Effector memory CD4-positive, alpha-beta T cell (primary cell): ENCODE measurements at places on chromosomes 1 and 21.

- DNase-seq = no peak
Measured at GRCh38 chr1:11581445-11581991, 72.7 kb downstream of the FBXO2 start.

DNA sequence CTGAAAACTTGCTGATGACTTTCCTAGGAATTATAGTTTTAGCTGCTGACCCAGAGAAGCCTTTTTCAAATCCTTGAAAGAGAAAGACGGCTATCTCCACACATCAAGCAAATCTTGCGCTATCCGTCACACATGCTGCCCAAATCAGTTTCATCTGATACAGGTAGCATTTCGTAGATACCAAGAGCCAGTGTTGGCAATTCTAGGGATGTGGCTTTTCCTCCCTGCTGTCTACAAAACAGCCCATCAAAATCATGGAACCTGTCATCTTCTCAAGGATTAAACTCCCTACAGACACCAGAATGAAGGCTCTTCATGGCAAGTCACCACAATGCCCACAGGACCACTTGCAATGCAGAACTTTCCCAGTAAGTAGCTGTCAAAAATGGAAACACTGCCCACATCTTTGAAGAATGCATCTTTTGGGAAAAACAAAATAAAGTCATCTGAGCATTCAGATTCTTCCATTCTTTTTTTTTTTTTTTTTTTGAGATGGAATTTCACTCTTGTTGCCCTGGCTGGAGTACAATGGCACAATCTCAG, 10.4 kb downstream of the STX6 start:
- no peak for DNase-seq

DNA sequence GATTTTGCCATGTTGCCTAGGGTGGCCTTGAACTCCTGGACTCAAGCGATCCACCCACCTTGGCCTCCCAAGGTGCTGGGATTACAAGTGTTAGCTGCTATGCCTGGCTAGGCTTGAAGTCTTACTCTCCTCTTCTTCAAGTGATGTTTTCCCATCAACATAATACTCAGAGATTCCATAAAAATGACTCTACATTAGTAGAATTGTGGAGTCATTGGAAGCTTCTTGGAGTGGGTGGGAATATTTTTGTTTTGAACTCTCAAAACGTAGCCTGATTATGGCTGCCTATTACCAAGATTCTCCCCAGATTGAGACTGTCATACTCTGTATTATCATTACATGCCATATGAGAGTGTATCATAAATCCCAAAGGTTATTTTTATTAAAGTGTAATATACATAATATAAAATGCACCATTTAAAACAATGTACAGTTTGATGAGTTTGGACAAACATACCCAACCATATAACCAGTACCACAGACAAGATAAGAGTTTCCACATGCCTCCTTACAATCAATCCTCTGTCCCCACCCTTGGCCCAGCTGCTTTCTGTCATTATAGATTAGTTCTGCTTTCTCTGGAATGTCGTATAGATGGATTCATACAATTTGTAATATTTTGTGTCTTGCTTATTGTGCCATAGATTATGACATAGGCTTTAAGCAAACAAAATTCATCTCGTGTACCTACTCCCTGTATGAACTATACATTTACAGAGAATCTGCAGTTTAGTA, 8.0 kb upstream of the DNM3 start:
- DNase-seq = no peak

- peak; percentile 39 for DNase-seq
Measured at GRCh38 chr1:10693497-10694273, 102.8 kb downstream of the CASZ1 start.

GRCh38 chr1:51491166-51491981, 27.7 kb downstream of the EPS15 start:
- no peak for DNase-seq

GRCh38 chr1:55981010-55981650, 598.2 kb downstream of the PLPP3 start:
- DNase-seq = no peak

DNA sequence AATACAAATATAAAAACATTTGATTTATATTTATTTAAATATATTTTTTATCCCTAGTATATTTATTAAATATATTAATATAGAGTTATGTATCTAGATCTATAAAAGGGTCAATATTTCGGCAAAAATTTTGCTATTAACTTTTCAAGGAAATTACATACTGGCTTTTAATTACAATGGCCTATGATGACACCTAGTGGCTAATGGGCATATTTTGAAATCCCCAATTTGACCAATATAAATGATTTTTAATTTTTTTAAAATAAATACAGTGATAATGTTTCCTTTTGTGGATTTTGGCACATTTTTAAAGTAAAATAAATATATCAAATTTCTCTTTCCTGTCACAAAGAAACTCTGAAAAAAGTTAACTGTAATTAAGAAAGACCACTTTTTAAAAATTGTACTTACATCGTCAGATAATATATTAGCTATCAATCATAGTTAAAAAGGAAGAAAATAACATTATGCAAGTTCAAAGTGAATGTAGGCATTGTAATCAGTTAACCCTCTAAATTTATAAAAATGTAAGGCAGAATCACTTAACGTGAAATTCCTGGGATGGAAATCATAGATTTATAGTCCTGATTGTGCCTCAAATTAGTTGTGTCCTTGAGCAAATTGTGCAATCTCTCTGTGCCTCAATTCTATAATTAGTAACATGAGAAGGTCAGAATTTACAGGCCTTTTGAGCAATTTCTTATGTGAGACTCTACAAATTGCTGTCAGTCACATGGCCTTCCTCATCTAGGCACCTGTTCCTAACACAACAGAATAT, 25.6 kb upstream of the RGS13 start:
- DNase-seq = no peak

DNA sequence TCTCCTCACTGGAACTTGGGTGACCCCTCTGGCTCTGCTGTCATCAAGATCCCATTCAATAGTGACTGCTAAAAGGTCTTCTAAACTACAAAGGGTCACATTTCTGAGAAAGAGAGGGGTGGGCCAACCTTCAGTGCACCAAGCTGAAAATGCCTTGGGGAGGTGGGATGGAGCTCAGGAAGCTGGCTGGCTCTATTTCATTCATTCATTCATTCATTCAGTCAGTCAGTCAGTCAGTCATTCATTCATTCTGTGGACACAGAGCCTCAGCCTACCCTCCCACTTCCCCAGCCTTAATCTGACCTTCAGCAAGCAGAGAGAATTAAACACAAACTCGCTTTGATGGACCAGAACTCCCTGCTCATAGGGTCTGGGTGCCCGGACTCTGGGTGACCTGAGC, 11.7 kb downstream of the RUNX3 start:
- no peak for DNase-seq

DNA sequence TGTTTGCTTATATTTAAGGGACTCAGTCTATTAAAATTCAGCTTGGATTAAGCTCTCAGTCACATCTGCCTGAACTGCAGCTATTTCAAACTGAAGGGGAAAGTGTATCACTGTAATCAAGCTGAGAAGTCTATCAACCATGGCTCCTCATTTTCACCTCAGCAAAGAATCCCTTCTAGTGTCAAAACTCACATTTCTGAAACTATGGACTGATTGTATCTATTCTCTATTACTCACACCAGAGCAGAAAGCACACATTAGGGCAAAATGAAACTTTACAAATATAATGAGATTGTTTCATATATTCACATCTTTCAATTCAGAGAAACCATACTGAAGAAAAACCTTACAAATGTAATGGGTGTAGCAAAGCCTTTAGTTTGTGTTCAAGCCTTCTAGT, 14.6 kb upstream of the C1orf146 start:
- no peak for DNase-seq
